ENCODE measurements at places on chromosomes 5 and 9.
A peak's percentile ranks its signal among the peaks of the same experiment; 100 is the strongest.

- no peak for DNase-seq
These were observed 46.2 kb downstream of the OSTF1 start for GRCh38 chr9:75134495-75134894.

GRCh38 chr9:114216081-114216480, 60.7 kb downstream of the COL27A1 start:
- DNase-seq, result peak; percentile 38

DNA sequence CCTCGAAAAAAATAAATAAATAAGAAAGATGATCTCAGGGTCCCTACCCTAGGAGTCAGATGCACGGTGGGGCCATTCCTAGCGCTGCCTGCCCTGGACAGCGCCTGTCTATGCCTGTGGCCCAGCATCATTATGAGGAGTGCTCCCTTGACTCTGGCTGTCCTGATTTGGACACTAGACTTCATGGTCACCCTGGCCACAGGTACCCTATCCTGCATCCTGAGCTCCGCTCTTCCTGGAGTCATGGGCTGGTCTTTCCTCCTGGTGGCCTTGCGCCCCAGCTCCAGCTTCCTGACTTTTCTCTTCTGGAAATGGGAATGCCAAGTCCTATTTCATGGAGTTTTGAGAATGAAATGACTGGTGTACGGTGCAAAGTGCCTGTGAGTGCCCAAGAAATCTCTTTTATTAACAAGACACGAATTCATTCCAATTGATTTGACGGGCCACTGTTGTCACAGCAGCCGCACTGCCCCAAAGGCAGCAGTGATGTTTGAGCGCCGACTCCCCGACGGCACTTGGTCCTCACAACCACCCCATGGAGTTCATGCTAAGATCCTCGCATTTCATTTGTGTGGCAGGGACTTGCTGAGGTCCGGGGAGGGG, 564 bp upstream of the AIF1L start:
- no peak for DNase-seq

- peak; percentile 51 for DNase-seq
These were observed 96.3 kb downstream of the ADAMTS12 start for GRCh38 chr5:33795496-33795895.

DNA sequence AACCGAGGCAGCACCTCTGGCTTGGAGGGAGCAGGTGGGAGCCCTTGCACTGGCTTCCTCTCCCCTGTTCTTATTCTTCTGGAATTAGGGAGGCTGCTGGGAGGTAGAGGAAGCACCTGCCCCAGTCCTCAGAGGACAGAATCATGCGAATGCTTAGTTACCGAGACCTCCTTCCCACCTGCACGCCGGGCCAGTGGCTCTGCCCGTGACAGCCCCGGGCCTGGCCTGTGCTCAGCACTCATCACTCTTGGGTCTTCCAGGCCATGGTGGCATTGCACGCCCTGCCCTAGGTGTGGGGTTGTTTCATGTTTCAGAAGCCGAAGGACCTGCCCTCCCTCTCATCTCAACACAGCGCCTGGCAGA, 45.3 kb upstream of the NKD2 start:
- DNase-seq, result no peak

- peak; percentile 77 for DNase-seq
These were observed 1.5 kb upstream of the SEMA5A start for GRCh38 chr5:9547122-9547947.

- DNase-seq, result peak; percentile 68
These were observed 9.5 kb upstream of the QSOX2 start for GRCh38 chr9:136255166-136255538.
